ENCODE measurements at places on chromosomes 5 and 9.

GRCh38 chr5:115930630-115931337, 31.5 kb upstream of the LVRN start:
- no peaks in the 10 kb centered on the region for H3K4me1 ChIP-seq
- H3K27me3 ChIP-seq: no peaks in the 10 kb centered on the region
- H3K4me3 ChIP-seq: no peak overlapping the region
- no peak overlapping the region for H3K27ac ChIP-seq
- DNase-seq: no peak

DNA sequence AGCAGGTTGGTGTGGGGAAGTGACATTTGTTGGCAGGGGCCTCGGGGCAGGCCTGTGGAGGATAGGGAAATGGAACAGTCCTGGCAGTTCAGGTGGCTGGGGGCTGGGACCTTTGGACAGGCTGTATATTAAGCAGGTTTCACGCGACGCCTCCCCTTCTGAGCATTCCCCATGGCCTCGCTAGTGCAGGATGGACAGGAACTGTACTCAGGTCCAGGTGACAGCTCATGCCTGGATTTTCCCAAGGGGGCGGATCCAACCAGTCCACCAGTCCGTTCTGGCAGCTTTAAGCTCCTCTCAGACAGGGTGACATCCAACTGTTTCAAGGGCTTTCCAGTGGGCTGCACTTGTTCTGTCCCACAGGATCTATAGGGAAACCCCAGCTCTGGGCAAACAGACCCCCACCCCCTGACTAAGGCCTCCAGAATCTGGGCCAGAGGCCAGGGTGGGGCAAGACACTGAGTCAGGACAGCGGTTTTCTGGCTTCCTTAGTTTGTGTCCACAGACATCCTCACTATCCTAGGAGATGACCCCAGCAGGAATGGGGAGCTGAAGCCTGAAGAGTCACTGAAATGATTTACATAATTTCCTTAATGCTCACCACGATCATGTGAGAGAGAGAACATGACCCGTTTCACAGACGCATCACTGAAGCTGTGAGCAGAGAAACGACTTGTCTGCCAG, 20.9 kb downstream of the CSF2 start:
- no peak overlapping the region for H3K4me3 ChIP-seq
- DNase-seq: peak; percentile 99
- H3K27ac ChIP-seq: peak overlapping the region; percentile 71
- peaks cover 29% of the 10 kb centered on the region for H3K4me1 ChIP-seq
- H3K36me3 ChIP-seq: no peaks in the 10 kb centered on the region

DNA sequence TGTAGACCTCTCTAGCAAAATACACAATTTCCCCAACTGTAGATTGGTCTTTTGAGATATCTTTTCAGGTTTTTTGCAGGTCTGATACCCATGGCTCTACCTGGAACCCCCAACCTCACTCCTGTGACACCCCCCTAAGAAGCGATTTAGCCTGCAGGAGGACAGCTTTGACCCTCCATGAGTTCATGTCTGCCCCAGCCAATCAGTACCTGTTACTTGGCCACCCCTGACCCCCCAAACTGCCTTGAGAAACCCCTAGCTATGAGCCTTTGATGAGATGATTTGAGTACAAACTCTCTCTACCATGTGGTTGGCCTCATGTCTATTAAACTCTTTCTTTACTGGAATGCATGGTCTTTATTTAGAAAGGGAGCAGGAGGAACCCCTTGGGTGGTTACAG, 25.7 kb downstream of the ABO start:
- no peak overlapping the region for H3K27ac ChIP-seq
- no peaks in the 10 kb centered on the region for H3K4me1 ChIP-seq
- DNase-seq: no peak
- no peak overlapping the region for H3K4me3 ChIP-seq
- H3K36me3 ChIP-seq: no peaks in the 10 kb centered on the region
- H3K27me3 ChIP-seq: peaks cover 34% of the 10 kb centered on the region

GRCh38 chr9:73179589-73179988, 27.9 kb downstream of the ANXA1 start:
- no peaks in the 10 kb centered on the region for H3K27me3 ChIP-seq
- peak; percentile 16 for DNase-seq
- H3K27ac ChIP-seq: no peak overlapping the region
- H3K4me3 ChIP-seq: no peak overlapping the region
- H3K36me3 ChIP-seq: no peaks in the 10 kb centered on the region

DNA sequence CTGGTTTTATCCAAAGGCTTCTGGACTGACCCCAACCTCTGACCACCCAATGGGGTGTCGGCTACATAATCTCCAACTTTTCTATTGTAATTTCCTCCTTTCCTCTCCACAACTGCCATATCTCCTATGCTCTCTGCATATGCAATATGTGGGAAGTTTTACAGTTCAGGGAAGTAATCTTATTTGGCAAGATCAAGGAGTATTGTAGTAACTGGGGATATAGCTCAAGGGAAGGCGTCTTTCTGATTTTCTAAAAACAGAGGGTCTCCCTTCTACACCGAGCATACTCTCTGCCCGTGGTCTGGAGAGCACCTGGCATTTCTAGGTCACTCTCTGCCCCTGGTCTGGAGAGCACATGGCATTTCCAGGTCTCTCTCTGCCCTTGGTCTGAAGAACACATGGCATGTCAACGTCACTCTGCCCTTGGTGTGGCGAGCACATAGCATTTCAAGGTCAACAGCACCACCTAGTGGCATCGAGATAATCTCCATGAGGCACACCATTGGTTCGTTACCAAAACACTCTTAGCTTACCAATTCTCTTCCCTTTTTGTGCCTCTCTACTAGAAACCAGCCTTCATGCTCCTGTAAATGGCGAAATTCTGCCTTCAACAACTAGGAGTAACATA, 616.4 kb upstream of the NUDT12 start:
- no peaks in the 10 kb centered on the region for H3K27me3 ChIP-seq
- no peak overlapping the region for H3K27ac ChIP-seq
- H3K4me3 ChIP-seq: no peak overlapping the region
- H3K4me1 ChIP-seq: no peaks in the 10 kb centered on the region

GRCh38 chr9:8905731-8906130, 1106.2 kb upstream of the DMAC1 start:
- H3K27ac ChIP-seq: no peak overlapping the region
- H3K4me1 ChIP-seq: no peaks in the 10 kb centered on the region
- no peaks in the 10 kb centered on the region for H3K36me3 ChIP-seq
- H3K4me3 ChIP-seq: no peak overlapping the region
- H3K27me3 ChIP-seq: no peaks in the 10 kb centered on the region

GRCh38 chr5:1312206-1312605, 17.3 kb upstream of the TERT start:
- no peaks in the 10 kb centered on the region for H3K36me3 ChIP-seq
- H3K4me1 ChIP-seq: no peaks in the 10 kb centered on the region
- no peak overlapping the region for H3K4me3 ChIP-seq
- no peak overlapping the region for H3K27ac ChIP-seq
- H3K27me3 ChIP-seq: peaks cover 4% of the 10 kb centered on the region

DNA sequence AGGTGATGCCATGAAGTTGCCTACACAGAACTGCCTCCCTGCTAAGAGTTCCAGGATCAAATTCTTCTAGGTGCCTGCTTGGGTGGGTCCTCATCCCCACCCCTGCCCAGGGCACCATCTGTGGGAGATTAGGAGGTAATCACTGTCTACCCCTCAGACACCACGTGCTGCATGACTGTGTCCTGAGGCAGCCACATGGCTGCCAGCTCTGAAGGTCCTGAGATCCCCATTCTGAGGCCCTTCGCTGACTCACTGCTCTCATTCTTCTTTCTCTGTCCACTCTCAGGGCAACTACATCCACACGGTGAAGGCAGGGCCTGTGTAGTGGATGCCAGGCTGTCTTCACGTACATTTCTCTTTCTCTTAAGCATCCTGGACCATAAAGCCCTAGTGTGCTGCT, 222.9 kb upstream of the ANKRD55 start:
- 0 out of 2 replicates have a peak overlapping the region, but pooled peaks have one; percentile 20 for H3K27ac ChIP-seq
- H3K4me3 ChIP-seq: no peak overlapping the region
- H3K4me1 ChIP-seq: peaks cover 14% of the 10 kb centered on the region
- no peaks in the 10 kb centered on the region for H3K36me3 ChIP-seq

- H3K36me3 ChIP-seq: no peaks in the 10 kb centered on the region
- H3K27me3 ChIP-seq: no peaks in the 10 kb centered on the region
Measured at GRCh38 chr5:134503937-134504437, 21.5 kb upstream of the JADE2 start.

- peaks cover 51% of the 10 kb centered on the region for H3K36me3 ChIP-seq
- no peaks in the 10 kb centered on the region for H3K27me3 ChIP-seq
- H3K4me3 ChIP-seq: no peak overlapping the region
- DNase-seq: peak; percentile 94
- H3K4me1 ChIP-seq: peaks cover 48% of the 10 kb centered on the region
Measured at GRCh38 chr9:37943345-37944265, 39.7 kb upstream of the SLC25A51 start.

DNA sequence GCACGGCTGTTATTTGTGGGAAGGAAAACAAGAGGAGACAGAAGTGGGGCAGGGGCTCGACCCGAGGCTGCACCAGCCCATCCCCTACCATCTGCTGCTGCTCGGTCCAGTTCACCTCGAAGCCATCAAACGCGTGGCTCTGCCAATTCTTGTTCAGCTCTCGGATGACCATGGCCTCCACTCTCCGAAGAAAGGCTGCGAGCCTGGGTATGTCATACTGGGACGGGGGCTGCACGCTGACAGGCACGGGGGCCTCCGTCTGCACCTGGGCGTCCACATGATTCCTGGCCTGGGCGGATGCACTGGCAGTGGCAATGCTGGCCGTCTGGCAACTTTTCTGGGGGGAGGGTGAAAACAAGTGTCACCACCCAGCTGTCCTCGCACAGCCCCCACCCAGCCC, 16.0 kb downstream of the DYNC2I2 start:
- H3K27me3 ChIP-seq: no peaks in the 10 kb centered on the region
- DNase-seq: no peak
- H3K4me3 ChIP-seq: no peak overlapping the region
- H3K4me1 ChIP-seq: peaks cover 10% of the 10 kb centered on the region
- peaks cover 4% of the 10 kb centered on the region for H3K36me3 ChIP-seq

- peaks cover 32% of the 10 kb centered on the region for H3K4me1 ChIP-seq
- peak overlapping the region; percentile 73 for H3K27ac ChIP-seq
- no peak for DNase-seq
- H3K4me3 ChIP-seq: no peak overlapping the region
- H3K27me3 ChIP-seq: no peaks in the 10 kb centered on the region
Measured at GRCh38 chr9:133710661-133711427, 27.3 kb downstream of the SARDH start.

DNA sequence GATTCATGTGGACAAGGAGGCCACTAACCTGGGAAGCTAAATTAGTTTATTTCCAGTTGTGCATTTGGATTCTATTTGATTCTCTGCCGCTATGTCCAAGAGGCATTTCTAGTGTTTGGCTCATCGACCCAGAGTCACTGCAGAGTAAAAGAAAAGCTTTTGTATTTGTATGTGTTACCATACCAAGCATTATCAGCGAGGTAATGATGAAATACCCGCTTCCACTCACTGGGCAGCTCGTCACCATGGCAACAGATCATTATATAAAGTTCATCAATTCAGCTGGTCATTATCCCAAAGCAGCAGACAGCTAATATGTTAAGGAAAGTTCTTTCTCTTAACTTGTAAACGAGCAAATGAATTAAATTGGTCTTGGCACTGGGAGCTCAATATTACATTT, 380.3 kb downstream of the SEMA5A start:
- H3K4me1 ChIP-seq: peaks cover 2% of the 10 kb centered on the region
- no peak overlapping the region for H3K27ac ChIP-seq
- no peak for DNase-seq
- no peaks in the 10 kb centered on the region for H3K36me3 ChIP-seq
- H3K27me3 ChIP-seq: no peaks in the 10 kb centered on the region

GRCh38 chr5:145774442-145774841, 60.7 kb downstream of the PRELID2 start:
- no peak overlapping the region for H3K27ac ChIP-seq
- H3K27me3 ChIP-seq: no peaks in the 10 kb centered on the region
- H3K4me1 ChIP-seq: peaks cover 2% of the 10 kb centered on the region
- no peaks in the 10 kb centered on the region for H3K36me3 ChIP-seq
- no peak overlapping the region for H3K4me3 ChIP-seq
- DNase-seq: no peak

GRCh38 chr5:994272-994607, 14.4 kb upstream of the NKD2 start:
- H3K27me3 ChIP-seq: peaks cover 35% of the 10 kb centered on the region
- no peak overlapping the region for H3K27ac ChIP-seq
- no peaks in the 10 kb centered on the region for H3K36me3 ChIP-seq

DNA sequence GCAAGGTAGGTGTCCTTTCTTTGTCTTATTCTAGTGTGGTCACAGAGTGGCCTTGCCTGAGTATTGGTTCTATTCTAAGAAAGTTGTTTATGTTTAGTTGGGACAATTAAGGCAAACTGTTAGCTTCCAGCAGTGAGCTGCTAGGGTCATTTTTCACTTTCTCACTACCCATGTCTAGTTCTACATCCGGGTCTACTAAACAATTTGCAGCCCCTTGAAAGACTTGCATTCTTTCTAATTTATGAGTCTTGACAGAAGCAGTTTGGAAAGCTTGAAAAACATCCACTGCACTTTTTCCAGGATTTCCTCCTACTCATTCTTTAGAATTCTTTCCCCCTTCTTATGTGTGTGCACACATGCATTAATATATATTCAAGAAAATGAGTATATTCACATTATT, 892.2 kb upstream of the ACO1 start:
- no peaks in the 10 kb centered on the region for H3K36me3 ChIP-seq
- H3K27ac ChIP-seq: no peak overlapping the region
- no peak overlapping the region for H3K4me3 ChIP-seq
- DNase-seq: no peak

DNA sequence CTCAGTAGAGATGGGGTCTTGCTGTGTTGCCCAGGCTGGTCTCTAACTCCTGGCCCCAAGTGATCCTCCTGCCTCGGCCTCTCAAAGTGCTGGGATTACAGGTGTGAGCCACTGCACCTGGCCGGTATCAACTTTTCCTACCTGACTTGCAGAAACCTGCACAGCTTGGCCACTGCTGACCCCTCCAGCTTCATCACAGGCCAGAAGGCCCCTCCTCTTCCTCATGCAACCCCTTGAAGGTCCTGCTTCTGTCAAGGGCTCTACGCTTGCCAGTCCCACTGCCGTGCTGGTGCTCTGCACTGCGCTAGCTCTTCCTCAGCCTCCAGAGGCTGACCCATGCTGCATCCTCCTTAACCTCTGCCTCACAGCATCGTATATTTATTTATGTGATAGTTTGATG, 32.5 kb upstream of the RNU6ATAC start:
- H3K27me3 ChIP-seq: peaks cover 17% of the 10 kb centered on the region
- H3K27ac ChIP-seq: no peak overlapping the region
- no peak for DNase-seq
- H3K4me3 ChIP-seq: no peak overlapping the region
- H3K36me3 ChIP-seq: no peaks in the 10 kb centered on the region

DNA sequence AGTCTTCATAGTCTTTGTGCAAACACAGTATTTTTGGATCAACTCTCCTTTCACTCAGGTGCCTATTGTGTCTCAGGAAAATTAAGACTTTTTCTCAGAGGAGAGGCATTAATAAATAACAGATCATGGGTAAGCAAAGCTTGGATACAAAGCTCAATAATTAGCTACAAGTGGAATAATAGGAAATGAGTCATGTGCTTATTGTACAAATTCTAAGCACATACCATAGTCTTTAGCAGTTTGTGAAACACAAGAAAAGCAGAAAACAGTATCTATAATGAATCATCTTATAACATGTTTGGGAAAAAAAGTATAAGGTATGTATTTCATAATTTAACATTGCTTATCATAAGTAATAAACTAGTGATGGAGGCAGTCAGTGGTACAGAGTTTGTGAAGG, 477.0 kb downstream of the CDH10 start:
- no peaks in the 10 kb centered on the region for H3K36me3 ChIP-seq
- no peaks in the 10 kb centered on the region for H3K27me3 ChIP-seq
- no peak overlapping the region for H3K27ac ChIP-seq
- H3K4me1 ChIP-seq: no peaks in the 10 kb centered on the region
- no peak overlapping the region for H3K4me3 ChIP-seq

- no peak overlapping the region for H3K4me3 ChIP-seq
- H3K27ac ChIP-seq: no peak overlapping the region
Measured at GRCh38 chr5:131914472-131914871, 31.0 kb downstream of the MEIKIN start.

GRCh38 chr5:76488969-76489368, 85.9 kb downstream of the IQGAP2 start:
- no peak overlapping the region for H3K4me3 ChIP-seq
- H3K4me1 ChIP-seq: no peaks in the 10 kb centered on the region
- no peaks in the 10 kb centered on the region for H3K36me3 ChIP-seq

All from IMR-90 (cell line).